ENCODE measurements at places on chromosomes 5 and 9. TPM values are rescaled to one million over a fixed set of nuclear protein-coding genes. Genes with fewer than 3 reads are reported as not detected.

Gene NOTCH1
- total RNA-seq, result 51.6 TPM

Gene PCDH1
- total RNA-seq, result not detected

Gene ESM1
- total RNA-seq, result not detected

DNA sequence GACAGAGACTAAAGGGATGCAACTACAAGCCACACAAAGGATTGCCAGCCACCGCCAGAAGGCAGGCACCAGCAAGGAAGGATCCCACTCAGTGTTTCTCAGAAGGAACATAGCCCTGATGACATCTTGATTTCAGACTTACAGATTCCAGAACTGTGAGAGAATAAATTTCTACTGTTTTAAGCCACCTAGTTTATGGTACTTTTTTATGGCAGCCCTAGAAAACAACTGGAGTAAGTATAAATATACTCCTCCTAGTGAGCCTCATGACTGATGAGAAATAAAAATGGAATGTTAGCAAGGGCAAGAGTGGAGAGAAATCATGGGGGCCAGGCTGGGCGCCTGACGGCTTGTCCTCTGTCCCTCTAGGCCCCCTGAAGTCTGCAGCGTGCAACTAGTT lies 307.3 kb downstream of the PIK3R1 start:
- DNase-seq, result no peak

- DNase-seq, result no peak
Measured at GRCh38 chr9:5364294-5365024, 24.8 kb upstream of the RLN1 start.

- no peak for DNase-seq
Measured at GRCh38 chr5:142385194-142385593, 60.4 kb upstream of the SPRY4 start.

GRCh38 chr5:20604992-20605391 lies 617.0 kb upstream of the CDH18 start:
- no peak for DNase-seq

- DNase-seq, result no peak
Measured at GRCh38 chr5:55864606-55865541, 13.7 kb downstream of the IL31RA start.

- DNase-seq, result no peak
Measured at GRCh38 chr9:101635473-101635872, 40.7 kb upstream of the PPP3R2 start.

DNA sequence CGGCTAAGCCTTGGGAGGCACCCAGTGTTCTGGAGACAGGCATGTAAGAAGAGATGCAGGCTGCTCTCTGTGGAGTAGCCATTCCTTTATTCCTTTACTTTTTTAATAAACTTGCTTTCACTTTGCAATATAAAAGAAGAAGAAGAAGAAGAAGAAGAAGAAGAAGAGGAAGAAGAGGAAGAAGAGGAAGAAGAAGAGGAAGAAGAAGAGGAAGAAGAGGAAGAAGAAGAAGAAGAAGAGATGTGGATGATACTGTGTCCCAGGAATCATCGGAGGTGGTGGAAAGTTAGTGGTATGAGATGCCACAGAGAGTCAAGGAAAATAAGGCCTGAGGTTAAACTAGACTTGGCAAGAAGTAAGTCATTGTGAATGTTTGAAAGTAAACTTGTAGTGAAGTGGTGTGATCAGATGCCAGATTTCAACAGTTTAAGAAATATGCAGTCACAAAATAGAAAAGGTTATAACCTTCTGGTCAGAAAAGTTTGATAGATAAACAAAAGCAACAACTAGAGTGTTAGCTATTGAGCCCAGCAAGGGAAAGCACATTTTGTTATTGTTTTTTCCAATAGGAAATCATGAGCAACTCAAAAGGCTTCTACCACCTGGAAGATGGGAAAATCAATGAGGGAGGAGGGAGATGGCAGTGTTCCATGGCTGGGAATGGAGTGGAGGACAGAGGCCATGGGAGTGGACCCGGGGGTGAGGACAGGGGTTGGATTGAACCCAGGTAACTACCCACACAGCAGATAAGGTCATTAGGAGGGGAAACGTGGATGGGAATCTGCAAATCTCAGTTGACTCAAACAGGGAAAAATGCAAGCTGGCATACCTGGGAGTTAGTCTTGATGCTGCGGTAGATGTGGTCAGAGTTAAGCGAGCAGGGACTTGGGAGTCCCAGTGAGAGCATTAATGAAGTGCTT lies 16.8 kb downstream of the AOPEP start:
- DNase-seq, result no peak

GRCh38 chr5:134508521-134509195 lies 16.8 kb upstream of the JADE2 start:
- no peak for DNase-seq

DNA sequence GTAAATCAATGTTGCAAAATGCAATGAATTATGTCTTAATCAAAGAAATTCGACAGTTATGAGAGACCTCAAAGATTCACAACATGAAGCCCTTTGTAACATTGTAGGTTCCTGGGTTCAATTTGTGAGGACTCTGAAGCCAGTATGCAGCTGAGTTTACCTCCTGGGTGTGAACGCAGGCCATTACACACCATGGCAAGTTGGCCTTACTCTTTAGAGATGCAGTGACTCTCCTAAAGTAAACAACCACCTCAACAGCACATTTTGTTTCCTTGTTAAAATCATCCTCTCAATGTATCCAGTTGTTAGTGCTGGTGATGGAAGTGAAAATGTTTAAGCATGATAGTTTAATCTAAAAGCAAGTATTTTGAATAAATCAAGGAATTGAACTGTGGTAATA lies 73.8 kb downstream of the JAKMIP2 start:
- DNase-seq, result no peak

GRCh38 chr5:137684761-137685160 lies 51.1 kb downstream of the KLHL3 start:
- DNase-seq, result no peak

GRCh38 chr5:33738967-33739366 lies 152.8 kb downstream of the ADAMTS12 start:
- DNase-seq, result no peak

- DNase-seq, result no peak
Measured at GRCh38 chr5:78496373-78496772, 136.0 kb downstream of the SCAMP1 start.

GRCh38 chr5:78294248-78295034 lies at the start of gene AP3B1:
Gene AP3B1, minus strand, starts transcription at chr5:78294698. Its CDS starts 119 bp downstream, at chr5:78294579.
- peak; percentile 99 for DNase-seq

DNA sequence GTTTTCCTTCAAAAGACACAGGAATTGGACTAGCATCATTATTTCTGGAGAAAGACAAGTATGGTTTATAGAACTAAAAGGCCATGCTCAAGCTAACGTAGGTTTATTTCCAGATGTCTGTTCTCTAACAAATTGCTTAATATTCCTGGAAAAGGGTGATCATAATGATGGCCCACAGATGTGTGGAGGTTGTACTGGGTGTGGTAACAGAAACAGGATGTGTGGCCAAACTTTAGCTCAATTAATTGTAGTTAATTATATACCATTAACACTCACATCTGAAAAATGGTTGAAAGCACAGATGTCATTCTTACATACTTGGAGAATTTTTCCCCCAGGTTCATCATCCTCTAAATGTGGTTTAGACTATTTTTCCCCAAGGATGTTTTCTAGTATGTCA lies 292.7 kb upstream of the RASA1 start:
- no peak for DNase-seq

DNA sequence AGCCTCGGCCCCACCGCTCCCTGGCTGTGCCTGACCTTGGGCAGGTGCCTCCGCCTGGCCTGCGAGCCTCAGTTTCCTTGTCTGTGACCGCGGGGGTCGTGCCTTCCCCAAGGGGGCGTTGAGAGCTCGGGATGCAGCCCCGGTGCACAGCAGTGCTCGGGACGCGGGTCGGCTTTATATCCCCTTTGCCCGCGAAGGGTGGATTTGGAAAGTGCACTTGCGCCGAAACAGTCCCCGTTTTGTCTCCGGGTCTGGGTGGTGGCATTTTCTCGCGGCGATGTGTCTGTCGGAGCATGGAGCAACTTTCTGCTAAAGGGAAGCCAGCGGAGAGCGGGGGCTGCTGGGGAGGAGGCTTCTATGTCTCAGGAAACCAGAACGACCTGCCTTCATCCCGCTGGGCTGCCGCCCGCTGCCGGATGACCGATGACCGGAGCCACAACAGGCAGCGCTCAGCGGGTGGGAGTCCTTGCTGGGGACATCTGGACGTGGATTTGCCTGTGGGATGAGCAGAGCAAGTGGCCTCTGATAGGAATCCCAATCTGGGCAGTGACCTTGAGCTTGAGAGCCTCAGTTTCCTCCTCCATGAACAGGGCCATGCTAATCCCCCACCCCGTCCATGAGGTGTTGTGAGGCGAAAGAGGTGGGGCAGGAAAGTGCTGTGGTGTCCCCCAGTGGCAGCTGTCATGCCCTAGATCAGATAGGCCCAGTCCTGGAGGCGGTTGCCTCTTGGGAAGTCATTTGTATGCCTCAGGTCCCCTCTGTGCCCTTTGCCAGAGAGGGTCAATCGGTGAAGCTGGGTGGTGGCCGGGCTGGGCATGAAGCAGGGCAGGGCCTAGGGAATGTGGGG lies 651 bp downstream of the HRH2 start:
- DNase-seq, result peak; percentile 44

GRCh38 chr5:112641515-112642110 lies 96.1 kb upstream of the APC start:
- DNase-seq, result no peak

- no peak for DNase-seq
Measured at GRCh38 chr5:31604644-31605043, 34.3 kb upstream of the PDZD2 start.

DNA sequence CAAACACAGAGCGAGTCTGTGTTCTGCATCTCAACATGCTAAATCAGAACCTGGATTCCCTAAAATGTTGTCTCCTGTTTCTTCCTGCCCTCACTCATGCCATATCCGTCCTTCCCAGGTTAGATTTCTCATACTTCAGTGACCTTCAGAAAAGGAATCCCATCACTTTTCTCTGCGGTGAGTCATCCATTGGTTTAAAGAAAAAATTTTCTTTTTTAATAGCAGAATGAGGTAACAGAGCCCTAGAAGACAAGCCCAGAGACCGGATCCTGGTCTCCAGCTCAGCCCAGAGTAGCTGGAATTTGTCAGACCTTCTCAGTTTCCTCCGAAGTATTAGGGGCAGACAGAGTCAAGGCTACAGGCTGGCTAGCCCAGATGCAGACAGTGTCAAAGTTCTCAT lies 143.2 kb upstream of the DMRT1 start:
- no peak for DNase-seq
